ENCODE measurements at places on chromosomes 3 and 15.
A peak's percentile ranks its signal among the peaks of the same experiment; 100 is the strongest.

DNA sequence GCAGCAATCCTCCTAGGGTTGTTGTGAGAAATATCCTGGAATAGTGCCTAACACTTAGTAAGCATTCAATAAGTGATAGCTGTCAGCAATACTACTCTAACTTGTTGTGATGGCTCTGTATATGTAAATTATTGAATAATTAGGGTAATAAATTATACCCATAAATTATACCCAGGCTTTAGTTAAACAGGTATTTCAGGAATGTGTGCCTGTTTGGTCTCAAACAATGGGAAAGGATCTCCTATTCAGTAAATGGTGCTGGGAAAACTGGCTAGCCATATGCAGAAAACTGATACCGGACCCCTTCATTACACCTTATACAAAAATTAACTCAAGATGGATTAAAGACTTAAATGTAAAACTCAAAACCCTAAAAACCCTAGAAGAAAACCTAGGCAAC, 14.8 kb upstream of the ARNT2 start:
- no peak for DNase-seq

GRCh38 chr3:167691366-167691765, 37.6 kb upstream of the WDR49 start:
- no peak for DNase-seq

- DNase-seq, result no peak
Measured at GRCh38 chr3:194489736-194490612, 3.2 kb upstream of the ATP13A3 start.

DNA sequence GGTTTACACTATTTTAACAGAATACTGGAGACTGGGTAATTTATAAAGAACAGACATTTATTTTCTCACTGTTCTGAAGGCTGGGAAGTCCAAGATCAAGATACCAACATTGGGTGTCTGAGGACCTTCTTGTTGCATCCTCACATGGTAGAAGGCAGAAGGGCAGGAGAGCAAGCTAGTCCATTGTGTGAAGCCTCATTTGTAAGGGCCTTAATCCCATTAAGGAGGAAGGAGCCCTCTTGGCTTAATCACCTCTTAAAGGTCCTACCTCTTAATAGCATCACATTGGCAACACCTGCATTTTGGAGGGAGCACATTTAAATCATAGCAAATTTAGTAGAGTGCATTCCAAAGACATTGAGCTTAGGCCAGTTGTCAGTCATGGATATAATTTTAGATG, 26.2 kb downstream of the UBE2Q2 start:
- DNase-seq, result no peak

DNA sequence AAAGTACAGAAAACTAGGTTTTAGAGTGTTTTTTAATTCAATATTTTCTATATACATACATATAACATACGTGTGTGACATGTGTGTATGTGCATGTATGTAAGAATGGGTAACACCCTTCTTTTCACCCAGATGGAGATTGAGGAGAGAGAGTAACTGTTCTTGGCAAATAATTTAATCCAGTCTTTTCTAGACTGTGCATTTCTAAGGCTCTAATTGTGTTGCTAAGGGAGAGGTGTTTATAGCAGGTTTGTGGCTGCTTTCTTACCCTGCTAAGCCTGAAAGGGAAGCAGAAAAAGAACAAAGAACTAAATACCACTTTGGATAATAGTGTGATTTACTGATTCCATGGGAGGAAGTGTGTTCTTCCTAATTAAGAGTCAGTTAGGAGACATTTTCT, 46.0 kb upstream of the ALDH1L1 start:
- peak; percentile 4 for DNase-seq

DNA sequence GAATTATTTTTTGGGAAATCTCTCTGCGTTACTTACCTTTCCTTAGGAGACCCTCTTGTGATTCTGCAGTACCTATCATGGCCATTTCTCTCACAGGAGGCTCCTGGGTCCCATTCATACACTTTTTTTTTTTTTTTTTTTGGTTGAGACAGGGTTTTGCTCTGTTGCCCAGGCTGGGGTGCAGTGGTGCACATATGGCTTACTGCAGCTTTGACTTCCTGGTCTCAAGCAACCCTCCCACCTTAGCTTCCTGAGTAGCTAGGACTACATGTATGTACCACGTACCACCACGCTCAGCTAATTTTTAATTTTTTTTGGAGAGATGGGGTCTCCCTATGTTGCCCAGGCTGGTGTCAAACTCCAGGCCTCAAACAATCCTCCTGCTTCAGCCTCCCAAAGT, 36.1 kb downstream of the TRAK1 start:
- no peak for DNase-seq

GRCh38 chr3:186209810-186210752, 101.2 kb upstream of the ETV5 start:
- DNase-seq, result peak; percentile 76

Data from NCI-H1417 (cell line).